ENCODE measurements at places on chromosomes 6 and 20.

DNA sequence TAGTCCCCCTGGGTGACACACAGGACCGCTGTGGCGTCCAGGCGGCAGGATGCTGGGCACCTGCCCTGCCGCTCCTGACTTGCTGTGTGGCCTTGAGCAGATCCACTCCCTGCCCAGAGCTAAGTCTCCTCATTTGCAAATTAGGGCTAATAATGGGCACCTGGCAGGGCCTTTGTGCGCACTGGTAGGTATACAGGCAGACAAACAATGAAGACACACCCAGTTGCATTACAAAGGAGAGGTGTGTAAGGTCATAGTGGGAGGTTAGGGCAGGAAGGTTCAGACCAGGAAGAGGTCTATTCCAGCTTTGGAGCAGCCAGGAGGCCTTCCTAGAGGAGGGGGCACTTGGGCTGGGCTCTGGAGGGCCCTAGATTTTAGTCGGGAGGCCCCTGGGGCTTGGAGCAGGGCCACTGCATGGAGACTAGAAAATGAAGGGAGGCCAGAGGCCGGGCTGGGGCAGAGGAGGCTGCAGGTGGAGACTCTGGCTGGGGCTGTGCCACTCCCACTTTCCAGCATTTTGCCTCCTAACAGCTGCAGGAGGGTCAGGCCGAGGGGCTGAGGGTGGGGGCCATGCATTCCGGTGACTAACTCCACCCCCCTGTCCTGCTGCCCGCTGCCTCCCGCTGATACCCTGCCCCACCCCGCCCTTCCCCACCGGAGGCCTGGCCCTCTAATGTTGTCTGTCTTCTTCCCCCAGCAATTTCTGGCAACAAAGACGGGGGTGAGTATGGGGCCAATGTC lies 28.5 kb downstream of the MYH7B start:
- DNase-seq: peak; percentile 83

DNA sequence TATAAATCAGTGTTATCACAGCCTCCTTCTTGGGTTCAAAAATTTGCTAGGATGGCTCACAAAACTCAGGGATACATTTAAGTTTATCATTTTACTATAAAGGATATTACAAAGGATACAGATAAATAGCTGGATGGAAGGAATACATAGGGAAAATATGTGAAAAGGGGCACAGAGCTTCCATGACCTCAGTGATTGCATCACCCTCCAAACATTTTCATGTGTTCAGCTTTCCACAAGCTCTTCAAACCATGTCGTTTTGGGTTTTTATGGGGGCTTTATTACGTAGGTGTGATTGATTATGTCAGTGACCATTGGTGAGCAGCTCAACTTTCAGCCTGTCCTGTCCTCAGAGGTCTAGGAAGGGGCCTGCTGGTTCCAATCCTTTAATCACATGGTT lies 68.0 kb downstream of the CYB5R4 start:
- no peak for DNase-seq

DNA sequence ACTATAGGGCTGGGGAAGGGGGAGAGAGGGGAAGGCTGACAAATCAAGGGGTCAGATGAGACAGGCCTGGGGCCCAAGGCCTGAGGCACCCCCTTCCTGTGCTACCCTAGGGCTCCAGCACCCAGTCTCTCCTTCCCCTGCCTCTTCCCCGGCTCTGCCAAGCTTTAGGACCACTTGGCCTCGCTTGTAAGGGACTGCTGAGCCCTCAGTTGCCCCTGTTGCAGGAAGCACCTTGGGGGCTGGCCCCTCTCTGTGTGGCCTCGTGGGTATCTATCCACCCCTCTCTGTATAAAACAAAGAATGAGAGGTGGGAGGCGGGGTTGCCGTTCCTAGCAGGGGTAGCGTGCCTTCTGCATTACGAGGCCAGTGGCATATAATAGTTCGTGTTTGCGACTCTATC lies 21.4 kb upstream of the SMOC2 start:
- no peak for DNase-seq

GRCh38 chr20:20856306-20856705 lies 143.9 kb upstream of the RALGAPA2 start:
- DNase-seq: no peak

- DNase-seq: peak; percentile 76
Measured at GRCh38 chr20:57654363-57654997, 34.3 kb upstream of the ZBP1 start.

DNA sequence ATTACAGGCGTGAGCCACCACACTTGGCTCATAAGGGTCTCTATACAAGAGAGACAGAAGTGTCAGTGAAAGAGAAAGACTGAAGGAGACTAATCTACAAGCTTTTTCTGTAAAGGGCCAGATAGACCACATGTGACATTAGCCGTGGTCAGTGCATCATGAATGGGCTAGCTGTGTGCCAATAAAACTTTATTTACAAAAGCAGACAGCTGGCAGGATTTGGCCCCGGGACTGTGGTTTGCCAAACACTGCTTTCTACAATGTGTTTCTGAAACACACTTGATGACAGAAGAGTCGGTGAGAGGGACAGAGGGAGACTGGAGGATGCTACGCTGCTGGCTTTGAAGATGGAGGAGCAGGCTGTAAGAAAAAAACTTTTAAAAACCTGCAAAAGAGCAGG lies 285.4 kb downstream of the TFAP2C start:
- no peak for DNase-seq

- no peak for DNase-seq
Measured at GRCh38 chr6:140183881-140184280, 809.4 kb upstream of the CITED2 start.

GRCh38 chr6:45742591-45742990 lies 273.1 kb downstream of the CLIC5 start:
- no peak for DNase-seq

GRCh38 chr6:9638861-9639260 lies 776.0 kb downstream of the TFAP2A start:
- no peak for DNase-seq

DNA sequence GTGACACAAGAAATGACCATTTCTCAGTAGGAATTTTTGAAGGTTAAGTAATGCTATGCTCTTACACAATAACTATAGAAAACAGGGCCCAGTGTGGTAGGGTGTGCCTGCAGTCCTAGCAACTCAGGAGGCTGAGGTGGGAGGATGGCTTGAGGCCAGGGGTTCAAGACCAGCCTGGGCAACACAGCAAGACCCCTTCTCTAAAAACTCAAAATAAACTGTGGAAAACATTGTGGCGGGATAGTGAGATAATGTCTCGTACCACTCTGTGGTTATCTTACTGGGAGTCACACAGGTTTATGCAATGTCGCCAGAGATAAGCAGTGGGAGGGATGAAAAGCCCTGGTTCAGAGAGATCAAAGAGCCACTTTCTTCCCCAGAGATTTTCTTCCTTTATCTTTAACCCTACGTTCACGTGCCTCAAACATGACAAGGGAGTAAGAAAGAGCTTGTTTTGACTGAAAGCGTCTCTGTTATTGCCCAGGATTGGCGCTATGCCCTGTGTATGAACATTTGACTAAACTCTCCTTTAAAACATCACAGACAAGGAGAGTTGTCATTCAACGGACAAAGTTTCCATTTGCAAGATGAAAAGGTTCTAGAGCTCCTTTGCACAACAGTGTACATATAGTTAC lies 13.9 kb downstream of the GCM1 start:
- DNase-seq: no peak

GRCh38 chr20:1278993-1279392 lies 12.9 kb downstream of the SNPH start:
- DNase-seq: no peak

- DNase-seq: no peak
Measured at GRCh38 chr6:1254326-1254725, 57.6 kb upstream of the FOXQ1 start.

All from H9 (cell line).